B cell (primary cell): ENCODE measurements at places on chromosomes 1 and 21.

DNA sequence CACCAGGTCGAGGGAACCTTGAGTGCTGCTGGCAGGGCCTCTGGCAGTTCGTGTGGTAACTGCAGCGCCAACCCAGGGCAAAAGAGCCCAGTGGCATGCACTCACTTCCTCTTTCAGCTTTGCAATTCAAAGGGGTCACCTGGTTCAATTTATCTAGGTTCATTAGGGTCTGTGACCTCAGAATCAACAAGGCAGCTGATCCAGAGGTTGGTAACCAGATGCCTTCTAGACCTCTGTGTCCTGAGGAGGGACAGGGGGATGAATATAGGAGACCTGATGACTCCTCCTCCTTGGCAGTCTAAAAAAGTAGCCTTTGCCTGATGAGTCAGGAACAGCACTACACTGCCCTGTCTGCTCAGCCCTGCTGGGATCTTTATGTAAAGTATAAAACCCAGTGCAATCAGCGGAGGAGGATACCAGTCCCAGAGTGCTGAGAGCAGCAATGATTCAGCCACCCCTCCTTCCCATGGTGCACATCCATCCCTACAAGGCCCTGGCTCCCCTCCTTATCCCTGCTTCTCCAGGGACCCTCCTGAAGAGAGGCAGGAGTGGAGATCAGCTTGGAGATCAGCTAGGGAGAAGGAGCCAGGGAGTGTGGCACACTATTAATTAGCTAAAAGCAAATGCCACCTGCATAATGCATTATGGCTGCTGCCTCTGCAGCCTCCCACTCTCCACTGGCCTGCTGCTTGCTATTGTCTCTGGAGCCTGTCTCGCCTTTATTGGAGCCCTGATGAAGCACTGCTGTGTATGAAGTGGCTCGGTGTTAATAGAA lies 11.2 kb upstream of the FMOD start:
- DNase-seq, result peak; percentile 72

DNA sequence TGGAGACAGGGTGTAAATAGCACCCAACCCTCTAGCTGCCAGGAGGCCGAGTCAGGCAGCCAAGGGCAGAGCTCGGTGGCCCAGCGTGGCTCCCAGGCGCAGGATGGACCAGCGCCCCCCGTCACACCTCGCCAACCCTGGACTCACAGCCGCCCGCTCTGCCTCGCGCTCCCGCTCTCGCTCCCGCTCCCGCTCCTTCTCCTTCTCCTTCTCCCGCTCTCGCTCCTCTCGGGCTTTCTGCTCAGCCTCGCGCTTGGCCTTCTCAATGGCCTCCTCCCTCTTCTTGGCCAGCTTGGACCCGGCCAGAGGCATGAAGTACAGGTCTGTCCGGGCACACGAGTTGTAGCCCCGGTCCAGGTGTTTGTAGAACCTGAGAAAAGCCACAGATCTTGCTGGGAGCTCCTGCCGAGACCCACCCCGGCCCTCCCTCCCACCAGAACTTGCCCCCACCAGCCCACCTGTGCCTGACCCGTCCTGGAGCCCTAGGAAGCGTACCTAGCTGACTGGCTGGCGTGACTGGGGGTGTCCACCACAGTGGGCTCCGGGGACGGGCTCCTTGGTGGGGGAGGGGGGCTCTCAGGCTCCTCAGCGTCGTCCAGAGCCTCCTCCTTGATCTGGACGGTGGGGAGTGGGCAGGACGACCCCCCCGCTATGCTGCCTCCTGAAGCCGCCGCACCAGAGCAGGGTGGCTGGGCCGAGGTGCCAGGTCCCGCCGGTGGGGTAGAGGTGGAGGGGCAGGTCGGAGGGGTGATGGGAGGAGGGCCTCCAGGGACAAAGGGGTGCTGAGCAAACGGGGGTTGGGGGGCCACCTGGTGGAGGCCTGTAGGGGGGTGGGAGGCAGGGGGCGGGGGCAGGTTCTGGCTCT lies 41.9 kb downstream of the SLC45A1 start:
- DNase-seq, result no peak

GRCh38 chr1:15408890-15409387 lies 749 bp upstream of the EFHD2 start:
- DNase-seq, result no peak

DNA sequence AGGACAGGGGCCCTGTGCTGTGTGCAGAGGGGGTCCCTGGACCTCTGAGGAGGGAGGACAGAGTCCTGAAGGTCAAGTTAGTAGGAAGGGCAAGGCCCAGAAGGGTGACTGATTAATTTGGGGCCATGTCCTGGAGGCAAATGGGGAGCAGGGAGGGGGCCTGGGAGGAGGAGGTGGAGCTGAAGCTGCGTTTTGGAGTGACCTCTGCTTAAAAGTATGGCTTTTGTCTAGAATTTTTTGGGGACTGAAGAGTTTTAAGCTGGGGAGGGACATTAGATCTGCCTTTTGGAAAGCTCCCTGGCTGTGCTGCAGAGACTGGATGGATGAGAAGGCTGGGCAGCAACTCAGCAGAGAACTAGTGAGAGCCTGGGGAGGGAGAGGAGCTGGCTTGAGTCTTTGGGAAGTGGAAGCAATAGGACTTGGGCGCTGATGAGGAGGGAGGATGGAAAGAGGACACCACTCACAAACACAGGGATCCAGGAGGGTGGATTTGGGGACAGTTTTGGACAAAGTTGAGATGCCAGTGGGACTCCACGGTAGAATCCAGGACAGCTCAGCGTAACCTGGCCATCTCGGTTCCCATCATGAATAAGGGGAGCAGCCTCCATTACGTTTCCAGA lies 52.9 kb downstream of the ACBD3 start:
- peak; percentile 18 for DNase-seq

DNA sequence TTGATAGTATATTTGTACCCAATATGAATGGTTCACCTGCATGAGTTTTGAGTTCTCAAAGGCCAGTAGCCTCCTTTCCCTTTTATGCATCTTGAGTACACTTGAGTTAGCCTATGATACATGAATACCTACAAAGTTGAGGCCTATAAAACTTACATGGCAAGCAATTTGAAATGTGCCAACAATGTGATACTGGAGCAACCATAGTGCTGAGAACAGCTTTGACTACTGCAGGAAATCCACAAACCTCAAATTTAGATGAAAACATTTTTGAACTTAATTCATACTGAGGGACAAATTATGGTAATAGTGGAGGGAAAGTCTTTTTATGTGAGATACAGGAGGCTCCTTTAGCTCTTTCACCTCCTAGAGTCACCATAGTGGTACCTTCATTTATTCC lies 37.4 kb downstream of the LEPR start:
- no peak for DNase-seq

DNA sequence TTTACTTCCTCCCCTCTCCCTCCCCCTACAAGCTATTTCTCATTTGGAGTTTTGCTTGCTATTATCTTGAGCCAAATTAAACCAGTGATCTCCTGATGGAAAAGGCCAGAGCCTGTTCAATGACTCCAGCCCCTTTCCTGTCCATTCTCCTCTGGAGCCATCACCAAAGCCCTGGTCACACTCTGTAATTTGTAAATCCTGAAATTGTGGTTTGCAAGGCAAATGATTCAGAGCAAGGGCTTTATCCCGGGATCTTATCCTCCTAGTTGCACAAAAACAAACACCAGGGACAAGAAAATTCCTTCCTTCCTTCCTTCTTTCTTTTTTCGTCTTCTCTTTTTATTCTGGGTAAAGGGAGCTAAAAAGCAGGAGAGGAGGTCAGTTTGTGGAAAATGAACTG lies 366.1 kb upstream of the ST6GALNAC5 start:
- no peak for DNase-seq

DNA sequence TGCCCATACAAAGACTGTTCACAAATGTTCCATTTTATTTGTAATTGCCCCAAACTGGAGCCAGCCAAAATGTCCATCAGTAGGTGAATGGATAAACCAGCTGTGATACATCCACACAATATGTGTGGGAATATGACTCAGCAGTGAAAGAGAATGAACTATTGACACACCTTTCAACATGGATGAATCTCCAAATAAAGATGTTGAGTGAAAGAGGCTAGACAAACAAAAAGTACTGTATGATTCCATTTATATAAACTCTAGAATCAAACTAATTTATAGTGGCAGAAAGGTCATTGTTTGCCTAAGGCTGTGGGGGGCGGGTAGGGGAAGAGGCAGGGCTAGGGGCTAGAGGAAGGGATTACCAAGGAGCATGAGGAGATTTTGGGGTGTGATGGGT lies 4.5 kb downstream of the DHCR24 start:
- DNase-seq, result no peak

GRCh38 chr1:172753964-172754363 lies 95.1 kb downstream of the FASLG start:
- no peak for DNase-seq

GRCh38 chr1:207055386-207056001 lies 2.4 kb downstream of the PFKFB2 start:
- no peak for DNase-seq

GRCh38 chr21:29217818-29218291 lies 80.9 kb upstream of the BACH1 start:
- DNase-seq, result no peak
